Right hindlimb (tissue), 1 donor: ENCODE measurements at places on chromosomes 3 and 15.

- DNase-seq: no peak
These were observed 33.2 kb downstream of the OXNAD1 start for GRCh38 chr3:16297997-16298885.

GRCh38 chr3:131218196-131218595, 163.4 kb upstream of the NUDT16 start:
- no peak for DNase-seq

DNA sequence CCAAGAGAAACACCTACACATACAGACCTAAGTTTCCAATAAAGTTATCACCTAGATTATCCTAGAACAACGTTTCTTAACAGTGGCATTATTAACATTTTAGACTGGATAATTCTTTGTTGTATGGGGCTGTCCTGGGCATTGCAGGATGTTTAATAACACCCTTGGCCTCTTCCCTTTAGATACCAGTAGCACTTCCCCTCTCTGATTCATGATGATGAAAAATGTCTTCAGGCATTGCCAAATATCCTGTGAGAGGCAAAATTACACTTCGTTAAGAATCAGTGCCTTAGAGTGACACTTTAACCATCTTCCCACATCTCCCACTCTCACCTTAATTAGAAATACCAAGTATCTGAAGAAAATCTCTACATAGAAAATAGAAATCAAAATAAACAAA, 352.6 kb downstream of the CGGBP1 start:
- DNase-seq: no peak

DNA sequence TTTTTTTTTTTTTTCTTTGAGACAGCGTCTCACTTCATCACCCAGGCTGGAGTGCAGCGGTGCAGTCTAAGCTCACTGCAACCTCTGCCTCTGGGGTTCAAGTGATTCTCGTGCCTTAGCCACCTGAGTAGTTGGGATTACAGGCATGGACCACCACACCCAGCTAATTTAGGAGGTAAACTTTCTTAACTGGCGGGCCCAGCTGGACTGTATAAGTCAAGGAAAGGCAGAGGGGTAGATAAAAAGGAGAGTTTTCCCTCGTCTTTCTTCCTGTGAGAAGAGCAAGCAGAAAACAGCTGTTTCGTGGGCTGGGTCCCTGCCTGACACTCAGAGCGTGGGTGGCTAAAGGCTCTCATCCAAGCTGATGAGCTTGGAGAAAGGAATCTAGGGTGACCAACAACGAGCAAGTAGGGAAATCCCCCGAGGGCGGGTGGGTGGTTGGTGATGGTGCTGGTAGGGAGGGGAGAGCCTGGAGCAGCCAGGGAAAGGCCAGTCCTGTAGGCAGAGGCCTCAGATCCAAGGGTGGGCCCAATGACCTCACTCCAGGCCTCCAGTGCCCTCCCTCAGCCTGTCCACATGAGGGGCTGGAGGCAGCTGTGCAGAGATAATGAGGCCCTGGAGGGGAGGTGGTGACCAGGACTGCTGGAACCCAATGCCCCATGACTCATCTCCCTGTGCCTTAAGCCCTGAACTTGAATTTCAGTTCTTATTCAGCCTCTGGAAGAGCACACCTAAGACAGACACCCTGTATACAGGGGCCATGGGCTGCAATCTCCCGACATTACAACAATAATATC, 43.1 kb upstream of the LIMD1 start:
- DNase-seq: peak; percentile 85

GRCh38 chr3:110813541-110813940, 258.1 kb upstream of the NECTIN3 start:
- DNase-seq: no peak

GRCh38 chr3:48405343-48405881, 24.5 kb downstream of the PLXNB1 start:
- peak; percentile 12 for DNase-seq

DNA sequence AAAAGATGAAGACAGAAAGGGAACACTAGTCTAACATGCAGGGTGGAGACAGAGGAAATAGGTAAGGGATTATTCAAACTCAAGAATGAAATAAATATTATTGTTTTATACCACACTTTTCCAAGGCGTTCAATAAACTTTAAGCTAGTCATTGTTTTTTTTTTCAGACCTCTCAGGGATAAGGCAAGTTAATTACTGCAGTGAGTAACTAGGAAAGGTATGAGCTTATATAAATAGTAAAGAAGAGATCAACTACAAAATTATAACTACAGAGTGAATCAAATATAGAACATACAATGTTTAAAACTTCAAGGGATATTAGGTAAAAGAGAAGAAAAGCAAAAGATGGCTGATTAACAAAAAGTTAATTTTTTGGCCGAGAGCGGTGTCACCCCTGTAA, 31.5 kb upstream of the XXYLT1 start:
- DNase-seq: no peak

DNA sequence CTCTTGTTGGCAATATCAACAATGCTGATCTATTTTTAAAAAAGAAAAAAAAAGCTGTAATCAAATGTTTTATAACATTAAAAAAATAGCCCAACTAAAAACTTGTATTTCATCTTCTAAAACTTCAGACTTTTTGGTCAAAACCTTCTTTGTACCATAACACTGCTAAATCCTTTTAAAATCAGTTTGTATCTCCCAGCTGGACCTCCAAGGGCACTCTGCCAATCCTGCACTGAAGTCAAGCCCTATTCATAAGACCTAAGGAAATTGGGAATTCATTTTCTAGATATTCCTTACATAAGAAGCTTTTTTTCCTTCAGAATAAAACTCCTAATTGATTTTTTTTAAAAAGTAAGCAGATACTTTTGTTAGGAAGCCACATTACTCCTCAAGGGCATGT, 38.2 kb upstream of the HCLS1 start:
- DNase-seq: peak; percentile 43

DNA sequence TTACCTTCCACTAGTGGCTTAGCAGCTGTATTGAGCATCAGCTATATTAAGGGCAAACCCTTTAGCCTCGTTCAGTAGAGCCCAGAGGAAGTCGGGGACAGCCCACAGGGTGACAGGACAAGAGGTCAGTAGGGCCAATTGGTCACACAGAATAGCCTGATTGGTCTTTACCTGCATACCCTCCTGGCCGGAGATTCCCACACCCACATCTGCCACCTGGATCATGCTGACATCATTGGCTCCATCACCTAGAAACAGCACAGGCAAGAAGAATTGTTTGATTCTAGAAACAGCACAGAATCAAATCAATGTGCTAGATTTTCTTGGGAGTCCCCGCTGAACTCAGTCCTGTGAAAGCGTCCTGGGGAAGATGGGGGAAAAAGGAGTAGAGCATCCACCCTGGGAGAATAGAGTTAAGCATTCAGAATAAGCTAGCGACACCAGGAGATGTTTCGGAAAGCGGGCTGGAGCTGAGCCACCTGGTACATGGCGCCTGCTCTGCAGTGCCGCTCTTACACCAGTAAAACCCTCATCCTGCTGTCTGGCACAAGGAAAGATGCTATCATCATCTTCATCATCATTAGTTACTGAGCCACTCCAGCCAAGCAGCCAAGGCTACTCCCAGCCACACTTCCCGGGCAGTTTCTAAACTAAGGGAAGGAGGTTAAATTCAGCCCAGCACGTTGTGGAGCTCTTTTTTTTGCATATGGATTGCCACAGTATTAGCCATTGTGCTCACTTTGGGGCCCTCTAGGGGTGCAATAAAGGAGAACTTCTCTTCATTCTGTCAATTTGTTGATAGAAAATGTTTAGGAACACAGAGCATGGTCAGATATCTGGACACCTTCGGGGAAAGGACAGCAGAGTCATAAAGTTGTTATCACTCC, 171.3 kb downstream of the ATP10A start:
- DNase-seq: no peak

GRCh38 chr15:72057548-72058091, 60.3 kb downstream of the MYO9A start:
- DNase-seq: no peak

DNA sequence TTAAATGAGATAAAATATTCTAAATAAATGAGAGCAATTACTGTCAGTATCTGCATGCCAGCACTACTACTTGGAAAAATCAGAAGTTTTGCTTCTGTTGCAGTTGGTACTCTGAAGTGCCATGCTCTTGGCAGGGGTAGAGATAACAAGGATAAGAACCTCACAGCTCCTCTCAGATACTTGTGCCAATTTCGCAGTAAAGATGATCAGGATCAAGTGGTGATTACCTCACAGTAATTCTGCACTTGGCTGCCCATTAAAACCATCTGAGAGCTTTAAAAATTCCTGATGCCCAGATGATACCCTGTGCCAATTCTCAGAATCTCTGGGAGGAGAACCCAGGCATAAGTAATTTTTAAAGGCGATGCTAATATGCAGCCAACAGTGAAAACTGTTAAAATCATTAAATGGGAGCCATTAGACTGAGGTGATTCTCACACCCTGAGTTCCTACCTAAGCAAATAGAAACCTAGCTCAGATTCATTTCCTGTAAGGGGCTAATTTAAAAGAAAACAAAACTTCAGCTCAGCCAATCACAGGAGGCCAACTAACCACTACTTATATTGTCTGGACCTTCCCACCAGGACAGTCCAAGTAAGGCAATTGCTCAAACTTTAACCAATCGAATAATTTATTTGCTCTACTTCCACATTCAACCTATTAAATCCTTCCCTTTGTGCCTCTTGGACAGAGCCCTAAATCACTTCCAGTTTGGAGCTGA, 171.2 kb downstream of the KCNMB2 start:
- DNase-seq: no peak

DNA sequence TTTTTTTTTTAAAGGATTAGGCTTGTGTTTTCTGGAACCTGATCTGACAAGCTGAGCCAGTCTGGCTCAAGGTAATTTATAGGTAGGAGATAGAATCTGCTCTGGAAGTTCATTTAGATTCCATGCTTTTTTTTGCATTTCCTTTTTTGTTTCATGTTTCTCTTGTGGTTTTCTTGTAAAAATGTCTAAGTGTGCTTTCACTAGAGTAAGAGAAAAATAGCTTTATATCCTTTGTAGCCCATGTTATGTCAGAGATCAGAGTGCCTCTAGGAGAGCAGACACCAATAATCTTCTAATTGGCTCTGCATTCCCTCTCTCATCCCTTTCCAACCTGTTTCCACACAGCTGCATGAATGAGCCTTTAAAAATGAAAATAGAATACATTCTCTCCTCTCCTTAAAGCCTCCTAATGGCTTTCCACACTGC, 389.8 kb upstream of the KCNMB2 start:
- DNase-seq: no peak
